ENCODE measurements at places on chromosomes 7 and 10.

DNA sequence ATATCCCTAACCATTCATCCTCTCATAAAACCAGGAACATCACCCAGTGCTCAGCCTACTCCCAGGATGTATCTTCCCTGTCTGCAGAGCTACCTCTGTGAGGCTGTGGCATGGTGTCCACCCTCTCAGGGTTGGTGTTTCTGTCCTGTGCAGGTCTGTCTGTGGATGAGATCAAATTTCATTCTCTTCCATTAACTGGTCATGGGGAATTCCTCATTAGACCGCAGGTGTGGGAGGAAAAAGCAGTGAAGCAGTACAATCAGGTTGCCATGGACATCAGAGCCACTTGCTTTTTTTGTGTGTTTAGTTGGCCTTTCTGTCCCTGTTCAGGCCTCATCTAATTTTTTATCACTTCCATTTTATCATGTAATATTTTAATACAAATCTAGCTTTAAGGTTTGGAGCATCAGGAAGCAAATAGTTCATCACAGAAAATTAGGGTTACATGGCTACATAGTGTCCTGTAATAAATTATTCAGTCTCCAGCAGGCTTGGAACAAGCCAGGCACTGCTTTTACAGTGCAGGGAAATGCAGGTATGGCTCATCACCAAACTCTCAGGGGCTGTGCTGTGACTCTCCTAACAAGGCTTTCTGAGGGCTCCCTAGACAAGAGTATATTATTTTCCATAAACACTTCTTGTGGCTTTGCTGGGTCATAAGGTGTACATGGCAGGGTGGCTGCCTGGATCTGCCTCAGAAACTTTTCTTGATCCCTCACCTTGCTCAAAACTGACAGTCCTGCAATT lies 594.9 kb upstream of the IGFBP3 start:
- no peak for DNase-seq

GRCh38 chr10:49237985-49238384 lies 49.8 kb upstream of the TMEM273 start:
- no peak for DNase-seq

GRCh38 chr7:23120106-23120505 lies 14.5 kb downstream of the KLHL7 start:
- DNase-seq, result no peak

DNA sequence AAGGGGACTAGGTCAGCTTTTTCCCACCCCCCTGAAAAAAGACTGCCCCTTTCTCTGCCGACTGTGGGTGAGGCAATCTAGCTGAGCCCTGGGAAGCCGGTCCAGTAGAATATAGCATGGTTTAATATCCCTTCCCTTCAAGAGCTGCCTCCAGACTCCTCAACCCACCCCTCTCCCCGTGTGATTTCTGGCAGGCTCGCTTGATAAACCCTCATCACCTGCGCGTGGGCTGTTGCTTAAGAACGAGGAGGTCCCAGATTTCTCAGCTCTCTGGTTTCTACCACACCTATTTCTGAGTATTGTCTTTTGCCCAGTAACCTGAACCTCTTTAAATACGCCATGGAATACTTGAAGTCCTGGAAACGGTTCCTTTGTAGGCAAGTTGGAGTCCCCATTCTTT lies 2.0 kb upstream of the LRRC4 start:
- no peak for DNase-seq

GRCh38 chr10:7264313-7264756 lies 146.5 kb downstream of the SFMBT2 start:
- no peak for DNase-seq

GRCh38 chr10:80769700-80770160 lies 232.0 kb downstream of the SH2D4B start:
- DNase-seq, result no peak

- no peak for DNase-seq
These were observed 40.5 kb upstream of the LMTK2 start for GRCh38 chr7:98066208-98066607.

GRCh38 chr10:97875391-97875790 lies 25.7 kb downstream of the GOLGA7B start:
- DNase-seq, result no peak

Data from CD4-positive, alpha-beta T cell treated with Interleukin-4 for 1 hour (primary cell).